ENCODE measurements at places on chromosomes 2 and 18.

DNA sequence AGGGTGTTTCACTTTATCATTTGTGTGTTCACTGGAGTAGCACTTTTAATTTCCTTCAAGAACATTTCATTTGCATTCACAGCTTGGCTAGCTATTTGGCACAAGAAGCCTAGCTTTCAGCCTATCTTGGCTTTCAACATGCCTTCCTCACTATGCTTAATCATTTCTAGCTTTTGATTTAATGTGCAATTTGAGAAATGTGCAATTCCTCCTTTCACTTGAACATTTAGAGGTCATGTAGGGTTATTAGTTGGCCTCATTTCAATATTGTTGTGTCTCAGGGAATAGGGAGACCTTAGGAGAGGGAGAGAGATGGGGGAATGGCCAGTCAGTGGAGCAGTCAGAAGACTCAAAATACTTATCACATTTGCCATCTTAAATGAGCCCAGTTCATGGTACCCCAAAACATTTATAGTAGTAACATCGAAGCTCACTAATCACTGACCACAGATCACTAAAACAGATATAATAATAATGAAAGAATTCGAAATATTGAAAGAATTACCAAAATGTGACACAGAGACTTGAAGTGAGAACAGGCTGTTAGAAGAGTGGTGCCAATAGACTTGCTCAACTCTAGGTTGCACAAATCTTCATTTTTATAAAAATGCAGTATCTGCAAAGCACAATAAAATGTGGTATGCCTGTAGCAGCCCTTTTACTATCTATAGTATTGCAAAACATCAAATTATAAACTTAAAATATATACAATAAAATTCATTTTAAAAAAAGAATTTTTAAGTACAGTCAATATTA lies 561.2 kb downstream of the METTL4 start:
- H3K36me3 ChIP-seq: no peaks in the 10 kb centered on the region
- H3K27ac ChIP-seq: no peak overlapping the region
- H3K27me3 ChIP-seq: no peaks in the 10 kb centered on the region
- H3K4me3 ChIP-seq: no peak overlapping the region

- no peaks in the 10 kb centered on the region for H3K4me1 ChIP-seq
- no peaks in the 10 kb centered on the region for H3K27me3 ChIP-seq
- no peak overlapping the region for H3K27ac ChIP-seq
- no peak for DNase-seq
- peaks cover 24% of the 10 kb centered on the region for H3K36me3 ChIP-seq
These were observed 13.9 kb downstream of the PSMD14 start for GRCh38 chr2:161321944-161322648.

GRCh38 chr18:49186242-49186641 lies 235.5 kb upstream of the SMAD7 start:
- no peaks in the 10 kb centered on the region for H3K4me1 ChIP-seq
- no peaks in the 10 kb centered on the region for H3K36me3 ChIP-seq
- no peak overlapping the region for H3K27ac ChIP-seq
- H3K27me3 ChIP-seq: no peaks in the 10 kb centered on the region
- DNase-seq: no peak

DNA sequence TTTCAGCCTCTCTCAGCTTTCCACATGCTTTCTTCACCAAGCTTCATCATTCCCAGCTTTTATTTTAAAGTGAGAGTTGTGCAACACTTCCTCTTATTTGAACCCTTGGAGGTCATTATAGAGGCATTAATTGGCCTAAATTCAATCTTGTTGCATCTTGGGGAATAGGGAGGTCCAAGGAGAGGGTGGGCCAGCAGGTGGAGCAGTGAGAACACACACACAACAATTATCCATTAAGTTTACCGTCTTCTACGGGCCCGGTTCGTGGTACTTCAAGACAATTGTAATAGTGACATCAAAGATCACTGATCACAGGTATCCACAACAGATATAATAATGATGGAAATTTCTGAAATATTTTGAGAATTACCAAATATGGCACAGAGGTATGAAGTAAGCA lies 457.2 kb upstream of the SMIM21 start:
- H3K4me3 ChIP-seq: no peak overlapping the region
- H3K27ac ChIP-seq: no peak overlapping the region
- H3K36me3 ChIP-seq: no peaks in the 10 kb centered on the region
- H3K4me1 ChIP-seq: no peaks in the 10 kb centered on the region

Data from upper lobe of left lung (tissue), 6 donors.